Effector CD4-positive, alpha-beta T cell (primary cell): ENCODE measurements at places on chromosomes 1 and 21.

DNA sequence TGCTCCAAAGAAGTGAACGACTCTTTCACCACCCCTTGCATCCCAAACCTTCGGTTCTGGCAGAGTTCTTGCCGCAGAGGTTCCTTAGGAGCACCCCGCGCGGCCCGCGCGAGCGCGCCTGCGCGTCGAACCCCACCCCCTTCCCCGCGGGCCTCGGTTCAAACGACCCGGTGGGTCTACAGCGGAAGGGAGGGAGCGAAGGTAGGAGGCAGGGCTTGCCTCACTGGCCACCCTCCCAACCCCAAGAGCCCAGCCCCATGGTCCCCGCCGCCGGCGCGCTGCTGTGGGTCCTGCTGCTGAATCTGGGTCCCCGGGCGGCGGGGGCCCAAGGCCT lies at the start of gene C1orf56:
Gene C1orf56 (plus strand): TSS at position 161 of the 334 bp plus-strand sequence. CDS start 97 bp downstream, at position 258.
- DNase-seq = peak; percentile 41

- no peak for DNase-seq
Measured at GRCh38 chr1:176957603-176958002, 206.9 kb downstream of the ASTN1 start.

- no peak for DNase-seq
Measured at GRCh38 chr1:81848880-81849682, 48.3 kb downstream of the ADGRL2 start.

- no peak for DNase-seq
Measured at GRCh38 chr1:100320311-100321099, 31.8 kb upstream of the CDC14A start.

DNA sequence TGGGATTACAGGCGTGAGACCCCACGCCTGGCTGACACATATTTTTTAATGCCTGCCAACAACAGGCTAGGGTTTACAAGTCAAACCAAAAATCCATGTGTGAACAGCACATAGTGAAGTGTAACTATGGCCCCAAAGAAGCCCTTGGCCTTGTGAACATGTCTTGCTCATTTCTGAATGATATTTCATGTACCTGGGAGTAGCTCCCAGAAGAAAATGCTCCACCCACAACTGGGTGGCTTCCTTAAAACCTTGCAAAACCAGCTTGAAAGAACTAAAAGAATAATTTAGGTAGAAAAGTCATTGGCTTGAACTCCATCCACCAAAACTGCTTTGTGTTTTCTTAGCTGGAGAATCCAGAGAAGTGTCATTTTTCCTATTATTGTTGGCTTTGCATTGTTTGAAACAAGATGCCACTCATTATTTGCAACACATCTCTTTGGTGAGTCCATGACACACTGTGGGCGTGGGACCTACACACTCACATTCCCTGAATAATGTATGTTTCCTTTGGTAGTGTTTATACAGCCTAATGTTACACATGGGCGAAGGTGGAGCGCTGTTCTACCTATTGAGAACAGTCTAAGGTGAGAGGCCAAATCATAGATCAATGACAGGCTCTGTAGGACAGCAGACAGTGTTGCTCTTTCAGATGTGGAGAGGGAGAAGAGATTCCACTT lies 28.5 kb upstream of the SDE2 start:
- DNase-seq = no peak
